T-helper 9 cell (primary cell): ENCODE measurements at places on chromosomes 1 and 21.
A peak's percentile ranks its signal among the peaks of the same experiment; 100 is the strongest.

- DNase-seq: peak; percentile 43
Observed at GRCh38 chr1:39683591-39684312, 7.5 kb downstream of the HPCAL4 start.

GRCh38 chr1:19866758-19867157 is 15.4 kb upstream of the OTUD3 start:
- no peak for DNase-seq

GRCh38 chr1:216531263-216532239 is 108.3 kb upstream of the USH2A start:
- DNase-seq: no peak

- DNase-seq: no peak
Observed at GRCh38 chr1:17270891-17271765, 22.2 kb downstream of the PADI3 start.

GRCh38 chr1:54381524-54381923 is 24.7 kb downstream of the SSBP3 start:
- DNase-seq: no peak
